ENCODE measurements at places on chromosomes 2 and 18.

- peak; percentile 71 for DNase-seq
These were observed 109.3 kb downstream of the FHOD3 start for GRCh38 chr18:36406805-36407204.

DNA sequence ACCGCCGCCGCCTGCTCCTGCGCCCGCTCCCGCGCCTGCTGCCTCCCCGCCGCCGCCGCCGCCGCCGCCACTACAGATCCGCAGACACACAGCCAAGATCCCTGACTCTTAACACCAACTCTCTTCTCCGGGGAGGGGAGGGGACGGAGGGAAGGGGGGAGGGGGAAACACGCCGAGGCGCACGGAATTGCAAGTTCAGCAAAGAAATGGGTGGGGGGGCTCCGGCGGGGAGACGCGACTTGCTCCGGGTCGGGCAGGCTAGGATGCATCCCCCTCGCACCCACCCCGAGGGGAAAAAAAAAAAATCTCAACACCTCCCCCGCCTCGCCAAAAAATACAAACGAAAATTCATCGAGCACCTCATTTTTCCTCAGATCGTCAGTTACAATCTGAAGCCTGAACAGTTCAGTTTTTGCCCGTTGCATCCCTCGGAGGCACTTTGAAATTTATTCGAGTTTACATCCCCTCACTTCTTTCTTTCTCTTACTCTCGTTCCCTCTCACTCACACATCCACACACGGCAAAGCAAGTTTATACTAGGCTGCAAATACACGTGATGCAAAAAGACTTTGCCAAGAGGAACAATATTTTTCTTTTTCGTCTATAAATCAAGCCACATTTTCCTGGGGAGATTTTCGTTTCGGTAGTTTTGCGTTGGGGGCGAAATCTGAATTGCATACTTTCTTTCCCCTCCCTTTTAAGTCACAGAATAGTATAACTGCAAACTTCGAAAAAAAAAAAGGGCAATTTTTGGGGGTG lies at the start of gene TCF4:
Gene TCF4, minus strand, starts transcription at position 82 of the 759 bp plus-strand sequence. CDS start 1,076 bp downstream, outside the sequence.
- peak; percentile 57 for DNase-seq

DNA sequence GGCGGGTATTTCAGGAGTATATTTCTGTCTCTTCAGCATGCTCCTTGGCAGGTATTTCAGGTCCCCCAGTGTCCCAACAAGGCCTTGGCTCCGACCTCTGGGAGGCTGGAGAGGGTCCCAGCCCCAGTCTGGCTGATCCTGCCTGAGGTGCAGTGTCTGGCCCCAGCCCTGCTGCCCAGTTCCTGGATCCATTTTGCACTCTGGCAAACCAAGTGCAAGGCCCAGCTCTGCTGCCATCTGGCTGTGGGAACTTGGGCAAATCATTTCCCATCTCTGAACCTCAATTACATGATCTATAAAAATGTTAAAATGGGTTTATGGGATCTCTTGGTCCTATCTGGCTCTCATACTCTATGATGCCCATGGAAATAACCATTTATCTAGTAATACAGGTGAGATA lies 63.6 kb downstream of the ZBTB7C start:
- no peak for DNase-seq

GRCh38 chr2:72004976-72005375 lies 142.7 kb downstream of the CYP26B1 start:
- DNase-seq, result no peak

DNA sequence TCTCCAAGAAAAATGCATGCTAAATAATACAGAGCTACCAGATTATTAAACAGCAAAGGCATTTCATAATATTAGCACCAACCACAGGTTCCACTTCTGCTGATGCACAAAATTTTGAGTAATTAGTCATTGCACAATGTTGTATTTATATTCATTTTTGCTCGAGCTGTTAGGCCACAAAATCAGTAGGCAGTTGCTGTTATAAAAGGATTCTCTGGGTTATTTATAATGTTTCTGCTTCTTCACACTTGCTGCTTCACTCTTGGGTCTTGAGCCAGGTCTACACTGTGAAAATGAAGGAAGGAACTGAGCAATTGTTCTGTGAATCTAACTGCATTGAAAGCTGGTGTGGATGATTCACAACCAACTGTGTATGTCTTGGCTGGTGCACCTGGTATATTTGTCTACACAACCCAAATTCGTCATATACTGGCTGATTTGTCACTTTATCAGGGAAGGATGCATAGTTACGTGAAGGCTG lies 38.3 kb downstream of the MRPL33 start:
- DNase-seq, result no peak

- DNase-seq, result no peak
These were observed 18.4 kb downstream of the SH2D6 start for GRCh38 chr2:85436836-85437487.

DNA sequence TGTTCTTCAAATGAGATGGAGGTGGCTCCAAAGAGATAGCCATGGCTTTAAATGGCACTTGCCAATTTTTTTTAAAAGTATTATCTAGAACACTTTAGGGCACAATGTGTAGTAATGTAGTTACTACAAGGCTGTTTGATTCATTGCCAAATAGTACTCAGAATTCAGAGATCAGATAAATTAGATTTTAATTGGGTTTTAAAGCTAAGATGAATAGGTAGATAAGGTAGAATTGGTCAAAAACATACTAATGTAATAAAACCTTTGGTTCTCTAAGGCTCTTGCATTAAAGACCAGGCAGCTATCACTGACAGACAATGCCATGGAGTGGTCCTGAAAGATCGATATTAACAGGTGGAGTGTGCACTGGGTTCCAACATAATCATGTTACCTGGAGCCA lies 365.9 kb downstream of the LRRTM1 start:
- DNase-seq, result no peak

GRCh38 chr2:203659331-203660049 lies 46.9 kb upstream of the CD28 start:
- DNase-seq, result no peak

- DNase-seq, result no peak
These were observed 88.2 kb downstream of the ACKR3 start for GRCh38 chr2:236657801-236658200.

DNA sequence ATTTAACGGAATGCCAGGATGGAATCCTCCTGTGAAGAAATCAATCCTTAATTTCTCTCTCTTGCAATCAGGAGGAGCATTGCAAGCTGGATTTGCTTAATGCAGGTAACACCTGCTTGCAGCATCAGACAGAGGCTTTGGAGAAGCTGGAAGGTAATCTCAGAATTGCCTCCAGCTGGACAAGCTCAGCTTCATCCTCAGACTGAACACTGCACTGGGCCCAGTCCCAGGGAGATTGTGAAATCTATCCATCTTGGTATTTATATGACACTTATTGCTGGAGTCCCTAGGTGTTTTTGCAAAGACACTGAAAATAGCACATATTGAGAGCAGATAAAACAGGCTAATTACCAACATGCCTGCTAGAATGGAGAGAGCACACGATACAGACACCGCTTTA lies 179.4 kb upstream of the SESTD1 start:
- no peak for DNase-seq

- peak; percentile 64 for DNase-seq
These were observed at the start of gene CCDC178 for GRCh38 chr18:33440060-33441043. Gene CCDC178, minus strand, starts transcription at chr18:33440721. Its CDS starts 28,633 bp downstream, at chr18:33412088.
